ENCODE measurements at places on chromosomes 3 and 15.

DNA sequence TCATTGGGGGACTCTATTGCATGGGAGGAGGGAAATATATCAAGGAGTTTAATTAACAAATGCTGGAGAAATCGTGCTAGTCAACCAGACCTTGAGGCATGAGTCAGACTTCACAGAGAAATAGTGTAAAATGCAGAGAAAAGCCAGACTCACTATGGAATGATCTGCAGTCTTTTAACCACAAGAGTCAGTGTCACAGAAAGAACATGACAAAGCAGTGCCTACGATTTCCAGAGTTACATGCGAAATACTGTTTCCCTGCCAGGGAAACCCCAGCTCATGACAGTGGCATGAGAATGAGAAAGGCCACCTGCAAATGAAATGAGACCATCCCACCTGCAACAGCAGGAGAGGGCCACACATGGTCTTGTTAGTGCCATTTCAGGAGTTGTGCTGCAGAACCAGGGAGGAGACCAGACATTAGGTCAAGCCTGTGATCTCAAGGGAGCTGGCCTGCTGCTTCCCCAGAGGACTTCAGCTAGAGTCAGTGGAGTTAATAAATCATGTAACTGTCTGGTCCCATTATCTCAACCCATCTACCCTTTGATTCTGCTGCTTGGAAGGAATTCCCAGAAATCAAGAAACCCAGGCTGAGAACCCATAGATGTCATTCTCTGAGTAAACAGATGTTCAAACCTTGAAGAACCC lies 79.0 kb downstream of the ERC2 start:
- DNase-seq: no peak

- no peak for DNase-seq
Observed at GRCh38 chr3:153848702-153849101, 272.5 kb upstream of the ARHGEF26 start.

DNA sequence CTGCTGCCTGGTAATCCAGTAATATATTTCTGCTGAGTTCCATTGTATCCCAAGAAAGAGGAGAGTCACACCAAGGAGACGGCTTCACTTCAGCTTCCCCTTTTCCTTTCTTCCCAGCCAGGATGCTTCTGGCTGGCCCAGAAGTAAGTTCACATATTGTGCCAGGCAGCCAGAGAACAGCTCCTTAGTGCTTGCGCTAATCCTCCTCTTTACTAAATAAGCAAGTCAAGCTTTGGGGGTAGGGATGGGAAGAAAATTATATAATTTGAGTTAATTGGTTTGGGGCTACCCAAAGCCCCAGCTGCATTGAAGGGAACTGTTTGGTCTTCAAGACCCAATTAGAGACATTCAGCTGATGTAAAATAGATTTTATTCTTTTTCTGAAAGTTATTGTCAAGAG lies 218.8 kb upstream of the HES1 start:
- no peak for DNase-seq

GRCh38 chr15:65655026-65655425 lies 33.3 kb downstream of the SLC24A1 start:
- no peak for DNase-seq

DNA sequence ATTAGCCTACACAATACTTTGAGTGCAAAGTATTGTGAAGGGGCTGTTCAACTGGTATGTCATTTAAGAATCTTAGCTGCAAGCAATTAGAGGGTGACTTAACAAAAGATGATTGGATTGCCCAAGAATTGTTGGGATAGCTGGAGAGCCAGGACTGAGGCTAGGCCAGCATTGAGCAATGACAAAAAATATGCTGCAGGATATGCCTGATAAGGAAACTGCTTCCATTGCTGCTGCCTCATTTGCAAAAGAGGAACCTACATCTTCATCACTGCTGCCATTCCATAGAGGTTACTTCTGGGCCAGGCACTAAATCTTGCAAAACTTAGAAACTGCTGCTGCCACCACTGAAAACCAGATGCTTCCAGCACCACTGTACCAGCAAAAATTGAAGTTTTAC lies 108.0 kb upstream of the TBC1D5 start:
- DNase-seq: no peak

GRCh38 chr15:90579213-90579612 lies 49.5 kb downstream of the CRTC3 start:
- no peak for DNase-seq
